Smooth muscle cell of the pulmonary artery (primary cell): ENCODE measurements at places on chromosomes 11 and 22. TPM values are rescaled to one million over a fixed set of nuclear protein-coding genes. Genes with fewer than 3 reads are reported as not detected.

The LRRC56 gene
- 0.52 and 1.1 TPM in 2 replicates for total RNA-seq

The PANX2 gene
- total RNA-seq, result 2.0 and 2.1 TPM in 2 replicates

The SPON1 gene
- total RNA-seq, result 2.0 and 30.5 TPM in 2 replicates

The NAALADL1 gene
- total RNA-seq, result 22.0 and 26.3 TPM in 2 replicates

The MUS81 gene
- total RNA-seq, result 35.4 and 52.0 TPM in 2 replicates

The FAM89B gene
- total RNA-seq, result 23.5 and 41.3 TPM in 2 replicates
